Fibroblast of pulmonary artery (primary cell): ENCODE measurements at places on chromosomes 6 and 20.

- DNase-seq = peak; percentile 10
Observed at GRCh38 chr20:57698867-57699275, 10.9 kb downstream of the PMEPA1 start.

DNA sequence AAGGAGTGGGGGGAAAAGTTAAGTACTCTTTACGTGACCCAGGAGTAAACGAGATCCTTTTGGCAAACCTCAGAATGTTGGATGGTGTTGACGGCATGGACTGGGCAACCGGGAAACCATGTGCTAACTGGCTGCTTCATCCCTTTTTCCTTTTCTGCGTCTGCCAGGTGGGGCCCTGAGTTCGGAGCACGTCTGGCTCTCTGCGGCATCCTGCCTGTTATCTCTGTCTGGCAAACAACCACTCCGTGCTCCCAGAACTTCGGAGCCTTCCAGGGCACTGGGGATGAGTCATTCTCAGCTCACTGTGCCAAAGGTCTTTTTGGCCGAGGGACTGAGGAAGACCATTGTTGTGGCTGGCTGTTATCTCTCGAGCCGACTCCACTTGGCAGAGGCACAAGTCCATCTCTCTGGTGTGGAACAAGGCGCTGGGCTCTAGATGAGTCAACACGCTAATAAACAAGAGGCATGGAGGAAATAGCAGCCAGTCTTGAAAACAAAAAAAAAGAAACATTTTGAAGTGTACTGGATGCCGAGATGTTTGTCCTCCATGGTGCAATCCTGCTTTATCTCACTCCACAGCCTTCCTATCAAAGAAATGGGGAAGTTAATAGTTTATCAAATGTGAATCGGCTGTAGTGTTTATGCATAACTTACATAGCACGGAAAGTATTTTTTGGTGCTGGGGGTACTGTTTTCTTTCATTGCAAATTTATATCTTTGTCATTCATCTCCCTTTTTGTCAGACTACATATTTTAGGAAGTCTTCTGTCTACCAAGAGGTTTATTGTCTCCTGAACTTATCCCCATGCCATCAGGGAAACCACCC lies 64.6 kb upstream of the TXNDC5 start:
- peak; percentile 100 for DNase-seq

DNA sequence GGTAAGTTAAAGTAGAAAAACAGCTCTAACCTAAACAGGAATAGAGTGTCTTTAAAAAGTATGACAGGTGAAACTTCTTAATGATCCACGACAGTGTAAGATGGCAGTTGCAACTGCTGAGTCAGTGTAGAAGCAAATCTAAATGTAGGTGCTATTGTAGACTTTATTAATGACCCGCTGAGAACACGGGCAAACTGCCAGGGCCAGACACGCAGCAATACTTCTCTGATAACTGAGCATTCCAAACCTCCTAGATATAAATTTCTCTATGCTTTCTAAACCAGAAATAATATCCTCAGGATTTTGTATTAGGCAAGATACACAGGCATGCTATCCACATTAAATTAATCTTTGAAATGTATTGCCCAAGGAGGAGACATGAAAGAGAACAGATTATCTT lies 1076.4 kb downstream of the HACE1 start:
- peak; percentile 29 for DNase-seq

DNA sequence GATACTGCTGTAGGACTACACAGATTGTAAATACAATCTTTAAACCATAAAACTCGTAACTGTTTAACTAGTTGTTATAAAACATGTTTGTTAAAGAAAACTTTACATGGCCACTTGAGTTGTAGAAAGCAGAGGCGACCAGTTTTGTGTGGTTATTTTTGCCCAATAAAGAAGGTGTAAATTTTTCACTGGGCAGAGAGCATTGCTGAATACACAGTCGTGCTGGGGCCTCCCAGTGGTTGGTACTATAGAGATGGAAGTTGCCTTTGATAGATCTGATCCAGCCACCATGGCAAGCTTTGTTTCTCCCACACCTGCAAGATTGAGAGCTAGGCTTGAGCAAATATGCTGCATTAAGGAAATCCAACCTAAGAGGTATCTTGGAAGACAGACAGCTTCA lies 34.0 kb upstream of the YWHAB start:
- DNase-seq = no peak

DNA sequence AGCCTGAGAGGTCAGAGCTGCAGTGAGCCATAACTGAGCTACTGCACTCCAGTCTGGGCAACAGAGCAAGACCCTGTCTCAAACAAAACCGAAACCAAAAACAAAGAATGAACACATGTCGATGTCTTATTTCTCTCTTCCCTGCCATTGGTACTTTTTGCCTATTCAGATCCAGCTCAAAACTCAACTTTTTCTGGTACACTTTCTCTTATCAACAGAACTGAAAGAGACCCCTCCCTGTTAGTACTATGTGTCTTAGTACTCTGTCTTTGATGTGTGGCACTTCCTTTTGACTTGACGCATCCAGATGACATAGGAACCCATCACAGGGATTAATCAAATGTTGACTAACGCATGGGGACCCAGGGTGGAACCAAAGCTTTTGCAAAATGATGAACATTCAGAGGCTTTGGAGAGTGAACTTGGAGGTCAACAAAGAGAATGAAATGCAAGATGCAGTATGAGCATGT lies 44.8 kb downstream of the AKAP12 start:
- no peak for DNase-seq

DNA sequence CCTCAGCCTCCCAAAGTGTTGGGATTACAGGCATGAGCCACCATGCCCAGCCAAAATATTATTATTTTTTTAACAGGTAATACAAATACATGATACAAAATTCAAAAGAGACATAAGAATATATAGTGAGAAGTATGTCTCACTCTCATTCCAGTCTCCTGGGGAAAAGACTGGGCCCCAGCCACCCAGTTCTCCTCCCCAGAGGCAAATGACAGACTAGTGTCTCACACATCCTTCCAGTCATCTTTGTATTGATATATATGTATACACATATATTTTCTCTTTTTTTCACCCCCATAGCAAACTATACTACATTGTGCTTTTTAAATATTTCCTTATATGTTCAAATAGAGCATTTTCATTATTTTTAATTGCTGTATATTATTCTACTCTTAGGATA lies 8.3 kb downstream of the GSS start:
- no peak for DNase-seq

DNA sequence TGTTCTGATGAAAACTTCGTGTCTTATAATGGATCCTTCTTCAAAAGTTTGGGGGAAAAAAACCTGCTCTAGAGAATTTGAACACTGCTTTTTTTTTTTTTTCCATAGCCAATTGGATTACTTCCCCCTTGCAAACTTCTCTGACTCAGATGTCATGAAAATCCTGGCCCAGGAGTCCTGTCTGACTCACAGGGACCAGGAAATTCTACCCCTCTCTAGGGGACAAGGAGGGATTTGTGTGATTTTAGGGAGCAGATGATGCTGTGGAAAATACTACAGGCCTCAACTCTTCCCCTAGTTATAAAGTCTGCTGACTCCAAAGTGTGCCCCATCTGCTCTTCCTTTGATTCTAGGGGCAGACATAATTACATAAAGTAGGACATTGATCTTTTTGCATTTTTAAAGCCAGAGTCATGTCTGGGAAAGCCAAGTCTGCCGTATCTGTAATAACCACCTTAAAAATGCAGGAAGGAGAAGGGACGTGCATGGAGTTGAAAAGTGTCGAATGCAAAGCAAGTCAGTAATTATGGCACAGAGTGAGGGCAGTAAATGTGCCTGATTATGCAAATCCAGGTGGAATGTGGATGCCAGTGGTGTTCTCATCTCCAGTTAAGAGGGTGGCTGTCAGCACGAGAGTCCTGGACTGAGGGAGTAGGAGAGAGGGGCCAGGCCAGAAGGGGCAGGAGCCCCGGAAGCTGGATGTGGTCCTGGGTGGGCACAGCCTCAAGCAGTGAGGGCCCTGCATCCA lies 144.3 kb upstream of the SULF2 start:
- peak; percentile 66 for DNase-seq

- no peak for DNase-seq
Observed at GRCh38 chr6:50976907-50977306, 158.2 kb downstream of the TFAP2B start.

- no peak for DNase-seq
Observed at GRCh38 chr20:10654630-10655029, 19.2 kb downstream of the JAG1 start.

DNA sequence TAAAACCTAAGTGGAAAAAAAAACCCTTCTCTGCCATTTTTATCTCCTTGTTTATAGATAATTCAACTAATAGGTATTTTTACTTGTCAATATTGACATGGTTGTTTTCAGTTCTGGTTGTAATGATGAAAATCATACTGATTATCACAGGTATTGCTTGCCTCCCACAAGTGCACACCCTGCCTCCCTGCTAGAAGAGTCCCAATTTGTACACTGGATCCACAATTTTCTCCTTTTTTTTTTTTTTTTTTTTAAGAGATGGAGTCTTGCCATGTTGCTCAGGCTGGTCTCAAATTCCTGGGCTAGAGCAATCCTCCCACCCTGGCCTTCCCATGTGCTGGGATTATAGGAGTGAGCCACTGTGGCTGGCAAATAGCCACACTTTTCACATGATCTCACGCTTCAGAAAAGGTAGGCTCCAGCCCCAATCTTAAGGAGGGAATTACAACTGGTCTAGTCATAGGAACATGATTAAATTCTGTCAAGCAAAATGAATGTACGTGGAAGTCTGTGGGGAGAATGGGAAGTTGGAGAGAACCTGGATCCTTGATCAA lies 12.3 kb downstream of the DYNLT2 start:
- DNase-seq = no peak

- no peak for DNase-seq
Observed at GRCh38 chr6:116714761-116715160, 33.8 kb downstream of the KPNA5 start.

DNA sequence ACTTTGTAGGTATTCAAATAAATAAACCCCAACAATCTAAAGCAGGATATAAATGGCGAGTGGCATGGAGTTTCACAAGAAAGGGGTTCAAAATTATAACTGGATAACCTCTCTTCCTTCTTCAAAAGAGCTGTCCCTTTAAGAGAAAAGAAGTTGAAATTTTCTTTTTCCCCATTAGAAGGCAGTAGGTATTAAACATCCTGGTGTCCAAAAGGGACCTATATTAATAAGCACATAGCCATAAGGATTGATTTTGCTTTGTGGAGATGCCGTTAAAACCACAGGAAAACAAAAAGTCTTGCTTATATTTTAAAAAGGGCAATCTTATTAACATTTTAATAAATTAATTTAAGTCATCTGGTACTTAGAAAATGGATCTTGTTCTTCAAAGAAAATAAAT lies 76.5 kb downstream of the LYRM4 start:
- DNase-seq = no peak

GRCh38 chr6:11822346-11822745 lies 43.7 kb upstream of the ADTRP start:
- no peak for DNase-seq

GRCh38 chr6:11424395-11425034 lies 113.0 kb upstream of the TMEM170B start:
- no peak for DNase-seq

DNA sequence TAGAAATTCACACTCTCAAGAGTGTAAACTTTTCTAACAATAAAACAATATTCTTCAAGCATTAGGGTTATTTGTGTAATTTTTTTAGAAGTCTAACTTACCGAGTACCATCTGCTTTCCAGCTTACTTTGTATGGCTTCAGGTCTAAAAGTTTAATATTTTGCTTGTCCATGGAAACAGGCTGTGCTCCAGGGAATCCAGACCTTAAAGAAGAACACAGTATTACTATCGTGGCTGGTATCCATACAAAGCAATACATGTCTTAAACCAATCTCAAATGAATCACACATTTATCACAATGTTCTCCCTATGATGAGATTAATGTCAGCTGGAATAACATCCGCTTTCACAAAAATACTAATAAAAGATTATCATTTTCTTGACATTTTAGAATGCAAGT lies 73.0 kb downstream of the RNGTT start:
- DNase-seq = peak; percentile 7

DNA sequence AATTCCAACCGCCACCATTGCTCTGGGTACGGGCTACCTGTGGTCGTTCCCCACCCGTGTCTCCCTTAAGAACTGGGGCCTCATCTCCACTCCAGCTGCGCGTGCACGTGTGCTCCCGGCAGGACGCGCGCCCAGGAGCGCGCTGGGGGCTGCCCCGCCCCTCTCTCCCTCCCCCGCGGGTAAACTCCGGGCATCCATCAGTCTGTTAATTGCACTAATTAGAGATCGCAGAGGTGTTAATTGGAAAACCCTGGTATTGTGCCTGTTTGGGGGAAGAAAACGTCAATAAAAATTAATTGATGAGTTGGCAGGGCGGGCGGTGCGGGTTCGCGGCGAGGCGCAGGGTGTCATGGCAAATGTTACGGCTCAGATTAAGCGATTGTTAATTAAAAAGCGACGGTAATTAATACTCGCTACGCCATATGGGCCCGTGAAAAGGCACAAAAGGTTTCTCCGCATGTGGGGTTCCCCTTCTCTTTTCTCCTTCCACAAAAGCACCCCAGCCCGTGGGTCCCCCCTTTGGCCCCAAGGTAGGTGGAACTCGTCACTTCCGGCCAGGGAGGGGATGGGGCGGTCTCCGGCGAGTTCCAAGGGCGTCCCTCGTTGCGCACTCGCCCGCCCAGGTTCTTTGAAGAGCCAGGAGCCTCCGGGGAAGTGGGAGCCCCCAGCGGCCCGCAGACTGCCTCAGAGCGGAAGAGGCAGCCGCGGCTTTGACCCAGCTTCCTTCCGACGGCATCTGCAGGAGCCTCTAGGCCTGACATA lies 14.4 kb downstream of the FOXP4 start:
- no peak for DNase-seq

GRCh38 chr6:35050757-35051330 lies 90.3 kb downstream of the TCP11 start:
- DNase-seq = no peak

DNA sequence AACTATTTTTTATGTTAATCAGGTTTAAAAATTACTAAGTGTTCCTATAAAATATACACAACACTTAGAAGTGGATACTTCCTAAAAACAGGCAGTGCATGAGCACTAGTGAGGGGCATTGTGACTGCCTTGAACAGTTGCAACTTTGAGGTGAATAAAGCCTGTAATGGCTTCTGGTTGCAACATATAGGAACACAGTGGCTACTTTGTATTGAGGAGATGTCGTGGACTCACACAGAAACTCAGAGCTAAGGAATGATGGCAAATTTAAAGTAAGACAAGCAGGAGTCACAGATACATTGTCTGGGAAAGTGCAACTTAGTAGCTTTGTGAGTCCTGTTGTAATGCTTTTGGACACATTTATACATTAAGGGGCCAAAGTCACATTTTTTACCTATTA lies 861 bp upstream of the HLA-A start:
- DNase-seq = peak; percentile 21

DNA sequence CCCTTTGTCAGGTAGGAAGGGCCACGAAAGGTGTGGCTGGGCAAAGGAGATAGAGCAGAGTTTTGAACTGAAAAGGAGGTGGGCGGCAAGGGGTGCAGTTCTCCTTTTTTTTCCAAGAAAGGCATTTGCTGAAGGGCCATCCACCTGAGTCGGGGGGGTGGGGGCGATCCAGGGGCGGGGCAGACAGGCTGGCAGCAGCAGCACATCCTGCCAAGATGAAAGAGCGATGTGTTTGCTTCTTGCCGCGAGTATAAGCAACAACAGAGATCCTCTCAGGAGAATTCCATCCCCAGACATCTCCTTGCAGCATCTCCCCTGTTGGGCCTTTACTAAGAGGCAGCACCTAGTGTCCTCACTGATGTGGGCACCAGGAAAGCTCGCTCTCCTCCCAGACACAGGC lies 516.5 kb downstream of the CD83 start:
- DNase-seq = no peak

GRCh38 chr6:3977875-3978711 lies 100.8 kb downstream of the FAM217A start:
- peak; percentile 94 for DNase-seq

- peak; percentile 90 for DNase-seq
Observed at GRCh38 chr20:50655311-50655880, 35.9 kb downstream of the RIPOR3 start.
